ENCODE measurements at places on chromosomes 6 and 20.

DNA sequence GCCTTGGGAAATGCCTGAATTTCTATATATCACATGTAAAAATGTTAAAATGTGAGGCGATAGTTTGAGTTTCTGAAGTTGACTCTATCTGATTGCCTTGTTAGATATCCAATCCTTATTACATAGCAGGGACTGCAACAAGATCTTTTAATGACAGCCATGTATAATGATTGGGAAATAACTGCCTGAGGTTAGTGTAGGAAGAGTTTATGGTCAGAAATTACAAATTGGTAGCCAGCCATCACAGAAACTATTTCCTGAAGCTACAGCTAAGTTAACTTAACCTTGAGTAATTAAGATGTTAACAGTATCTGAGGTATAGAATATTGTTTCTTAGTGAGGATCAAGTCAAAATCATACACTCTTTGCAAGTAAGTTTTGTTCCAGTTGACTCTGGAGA lies 41.0 kb downstream of the AKIRIN2 start:
- DNase-seq, result no peak

GRCh38 chr6:137056121-137056880 lies 11.5 kb upstream of the IL20RA start:
- no peak for DNase-seq

- DNase-seq, result no peak
Observed at GRCh38 chr6:51139950-51140385, 321.3 kb downstream of the TFAP2B start.

DNA sequence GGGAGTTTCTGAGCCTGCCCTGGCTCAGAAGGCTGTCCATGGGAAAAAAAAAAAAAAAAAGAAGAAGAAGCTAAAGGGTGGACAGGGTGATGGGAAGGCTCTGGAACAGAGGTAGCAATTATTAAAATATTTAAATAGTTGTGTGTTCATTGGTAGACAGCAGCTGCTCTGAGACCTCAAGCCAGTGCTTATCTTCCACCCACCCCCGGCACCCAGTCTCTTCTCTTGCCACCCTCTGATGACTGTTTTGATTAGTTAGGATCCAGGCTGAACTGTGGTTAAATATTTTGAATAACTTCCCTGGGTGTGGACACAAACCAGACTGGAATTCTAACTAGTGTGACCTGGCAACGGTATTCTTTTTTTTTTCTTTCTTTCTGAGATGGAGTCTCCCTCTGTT lies 16.9 kb upstream of the SRSF3 start:
- DNase-seq, result no peak

DNA sequence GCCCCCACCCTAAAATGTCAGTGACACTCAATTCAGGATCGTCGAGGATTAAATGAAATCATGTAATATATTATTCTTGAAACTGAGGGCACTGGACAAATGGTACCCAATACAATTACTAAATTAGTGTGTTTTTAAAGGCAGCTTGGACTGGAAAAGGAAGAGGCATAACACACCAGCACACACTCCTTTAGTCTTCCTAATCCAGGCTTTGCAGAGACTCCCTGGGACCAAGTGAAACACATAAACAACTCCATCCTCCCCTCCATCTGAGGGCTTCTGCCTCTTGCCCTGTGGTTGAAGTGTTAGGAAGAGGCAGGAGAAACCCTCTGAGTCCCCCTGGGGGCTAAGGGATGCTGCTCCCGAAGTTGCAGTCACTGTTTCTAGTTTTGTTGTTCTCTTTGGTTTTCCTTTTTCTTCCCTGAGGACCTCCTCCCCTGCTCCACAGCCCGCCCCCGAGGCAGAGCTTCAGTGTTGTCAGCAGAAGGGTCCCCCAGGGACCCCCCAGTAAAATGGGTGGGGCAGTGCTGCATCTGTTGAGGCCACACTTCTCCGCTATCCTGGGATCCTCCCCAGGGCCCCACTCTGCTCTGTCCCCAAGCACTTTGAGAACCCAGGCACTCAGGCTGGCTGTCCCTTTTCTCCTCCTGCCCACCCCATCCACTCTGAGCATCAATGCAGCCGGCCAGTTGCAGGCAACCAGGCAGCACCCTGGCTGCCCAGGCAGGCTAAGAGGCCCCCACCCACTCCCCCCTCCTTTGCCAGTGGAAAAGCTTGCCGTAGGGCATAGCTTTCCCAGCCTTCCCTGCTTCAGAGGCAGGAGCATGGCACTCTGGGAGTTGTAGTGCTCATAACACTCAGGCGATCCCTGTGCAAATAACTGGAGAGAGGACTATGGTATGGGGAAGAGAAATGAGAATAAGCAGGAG lies 5.9 kb downstream of the TMEM63B start:
- no peak for DNase-seq

DNA sequence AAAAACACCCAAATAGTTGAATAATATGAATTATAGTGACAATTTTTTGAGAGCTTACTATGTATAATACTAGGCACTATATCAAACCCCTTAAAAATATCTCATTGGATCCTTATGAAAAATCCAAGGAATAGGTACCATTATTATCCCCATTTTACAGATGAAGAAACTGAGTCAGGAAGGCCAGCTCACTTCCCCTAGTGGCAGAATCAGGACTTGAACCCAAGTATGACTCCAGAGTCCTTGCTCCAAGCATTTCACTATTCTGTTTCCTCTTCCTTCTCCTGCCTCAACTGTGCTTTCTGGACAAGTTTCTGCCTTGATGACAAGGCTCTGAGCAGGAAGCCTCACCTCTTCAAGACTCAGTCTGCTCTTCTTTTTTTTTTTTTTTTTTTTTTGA lies 10.8 kb upstream of the PARD6B start:
- no peak for DNase-seq

GRCh38 chr6:102313699-102314098 lies 920.2 kb downstream of the GRIK2 start:
- DNase-seq, result no peak

DNA sequence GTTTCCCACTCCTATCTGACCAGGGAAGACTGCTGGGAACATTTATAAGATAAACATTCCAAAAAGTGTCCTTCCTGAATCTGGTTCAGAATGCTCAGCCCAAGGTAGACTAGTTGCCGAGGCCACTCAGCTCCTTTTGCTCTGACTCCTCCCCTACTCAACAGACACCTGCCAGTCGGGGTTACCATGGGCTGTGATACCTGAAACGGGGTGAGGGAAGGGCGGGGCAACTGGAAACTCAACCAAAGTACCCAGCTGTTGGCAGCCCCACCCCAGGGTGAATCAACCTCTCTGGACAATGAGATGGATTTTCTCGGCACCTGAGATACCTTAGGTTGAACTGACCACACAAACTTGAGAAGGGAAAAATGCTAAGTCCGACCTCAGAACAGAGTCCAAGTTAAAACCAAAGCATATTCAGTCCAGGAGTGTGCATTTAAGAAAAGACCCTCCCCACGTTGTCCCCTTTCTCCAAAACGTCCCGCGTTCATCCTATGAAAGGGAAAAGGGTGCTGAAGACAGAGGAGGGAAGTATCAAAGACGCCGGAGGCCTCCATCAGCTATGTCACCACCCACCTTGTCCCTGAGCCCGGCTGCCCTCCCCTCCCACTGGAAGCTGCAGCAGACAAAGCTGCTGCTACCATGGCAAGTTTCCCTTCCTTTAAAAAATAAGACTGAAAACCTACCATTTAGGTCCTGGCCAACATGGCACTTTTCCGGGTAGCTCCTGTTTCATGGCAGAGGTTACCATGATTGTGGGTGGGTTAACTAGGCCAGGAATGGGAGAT lies 100.1 kb downstream of the SLC23A2 start:
- no peak for DNase-seq

DNA sequence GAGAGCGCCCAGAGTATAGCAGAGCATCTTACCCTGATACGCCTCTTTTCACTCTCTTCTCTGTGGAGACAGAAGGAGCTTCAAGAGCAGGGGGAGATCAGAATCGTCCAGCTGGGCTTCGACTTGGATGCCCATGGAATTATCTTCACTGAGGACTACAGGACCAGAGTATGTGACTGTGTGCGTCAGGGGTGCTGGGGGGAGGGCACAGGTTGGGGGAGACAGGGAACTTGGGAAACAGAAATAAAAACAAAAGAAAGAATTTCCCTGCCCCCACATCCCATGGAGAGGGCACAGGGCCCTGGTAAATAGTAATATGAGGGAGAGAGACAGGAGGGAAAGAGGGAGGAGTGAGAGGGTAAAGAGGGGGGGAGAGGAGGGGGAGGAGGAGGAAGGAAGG lies 3.0 kb upstream of the C4A start:
- no peak for DNase-seq

- DNase-seq, result no peak
Observed at GRCh38 chr6:112049026-112049799, 4.7 kb upstream of the CCN6 start.

DNA sequence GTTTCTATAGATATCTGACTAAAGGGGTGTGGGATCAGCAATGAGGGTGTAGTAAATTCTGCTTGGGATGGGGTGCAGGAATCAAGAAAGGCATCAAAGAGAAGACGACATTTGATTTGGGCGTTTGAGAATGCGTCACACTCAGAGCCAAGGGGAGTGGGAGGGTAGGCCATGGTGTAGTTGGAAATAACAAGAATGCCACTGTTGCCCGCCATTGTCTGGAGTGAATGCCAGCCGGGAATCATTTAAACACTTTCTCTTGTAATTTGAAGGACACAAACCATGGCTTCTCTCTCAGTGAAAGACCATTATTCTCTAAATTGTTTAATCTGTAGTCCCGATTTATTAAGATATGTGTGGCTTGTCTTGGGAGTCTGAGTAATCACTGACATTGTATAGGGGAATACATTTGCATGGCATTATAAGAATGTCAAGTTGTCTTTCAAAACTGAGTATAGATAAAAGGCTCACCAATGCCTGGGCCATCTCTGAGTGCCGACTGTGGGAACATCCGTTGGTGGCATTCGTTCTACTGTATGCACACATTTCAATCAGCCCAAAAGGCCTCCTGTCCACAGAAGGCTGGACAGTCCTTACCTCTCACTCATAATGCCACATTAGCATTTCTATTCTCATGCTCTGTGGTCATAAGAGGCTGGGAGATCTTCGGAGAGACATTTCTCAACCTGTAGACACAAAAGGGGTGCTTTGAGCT lies 777.8 kb downstream of the KIF16B start:
- no peak for DNase-seq

GRCh38 chr6:34506718-34507117 lies 40.8 kb downstream of the PACSIN1 start:
- DNase-seq, result no peak
